ENCODE measurements at places on chromosomes 2 and 18.

GRCh38 chr2:146385031-146385430 is 1459.8 kb upstream of the ACVR2A start:
- DNase-seq, result no peak

- DNase-seq, result no peak
Observed at GRCh38 chr18:71951001-71951400, 593.1 kb downstream of the CBLN2 start.

- DNase-seq, result no peak
Observed at GRCh38 chr2:30339071-30339470, 107.7 kb downstream of the LBH start.

- no peak for DNase-seq
Observed at GRCh38 chr2:79041032-79041448, 15.5 kb downstream of the REG3G start.

GRCh38 chr2:160614391-160614790 is 120.8 kb upstream of the RBMS1 start:
- DNase-seq, result no peak

DNA sequence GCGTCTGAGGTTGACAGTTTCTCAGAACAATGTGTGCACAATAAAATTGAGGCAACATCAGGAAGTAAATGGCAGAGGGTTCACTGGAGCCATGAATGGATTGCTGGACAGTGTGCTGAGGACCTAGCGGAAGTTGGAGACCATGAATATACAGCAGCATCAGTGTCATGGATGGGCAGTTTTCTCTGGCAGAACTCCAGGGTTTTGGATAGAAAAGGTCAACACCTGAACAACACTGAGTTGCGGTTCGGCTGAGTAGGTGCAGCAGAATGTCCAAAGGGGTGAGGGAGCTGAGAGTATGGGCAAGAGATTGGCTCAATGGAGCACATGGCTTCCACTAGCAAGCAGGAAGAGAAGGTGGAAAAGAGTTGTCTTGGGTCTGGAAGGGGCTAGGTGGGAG is 73.7 kb downstream of the DNER start:
- no peak for DNase-seq

- no peak for DNase-seq
Observed at GRCh38 chr2:84904151-84904550, 1.3 kb upstream of the TMSB10 start.

DNA sequence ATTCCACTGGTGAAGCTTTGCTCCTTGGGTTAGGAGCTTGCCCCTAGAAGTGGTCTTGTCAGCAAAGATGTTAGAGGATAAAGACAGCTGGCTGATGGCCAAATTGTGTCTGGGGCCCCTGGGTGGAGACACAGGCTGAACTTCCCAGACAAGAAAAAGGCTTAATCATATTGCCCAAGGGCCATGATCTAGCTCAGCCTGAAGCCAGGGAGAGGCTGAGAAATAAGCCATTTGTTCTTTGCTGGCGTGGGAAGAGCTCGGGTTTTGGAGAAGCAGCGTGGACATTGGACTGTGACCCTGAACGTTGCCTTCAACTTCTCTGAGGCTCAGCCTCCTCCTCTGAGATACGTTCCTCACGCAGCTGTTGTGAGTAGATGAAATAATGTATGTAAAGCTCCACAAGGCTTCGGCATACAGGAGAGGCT is 153.0 kb downstream of the ZFP36L2 start:
- DNase-seq, result no peak

GRCh38 chr18:55997151-55997561 is 409.2 kb upstream of the TCF4 start:
- no peak for DNase-seq

GRCh38 chr2:196184921-196185320 is 13.5 kb upstream of the STK17B start:
- DNase-seq, result no peak

DNA sequence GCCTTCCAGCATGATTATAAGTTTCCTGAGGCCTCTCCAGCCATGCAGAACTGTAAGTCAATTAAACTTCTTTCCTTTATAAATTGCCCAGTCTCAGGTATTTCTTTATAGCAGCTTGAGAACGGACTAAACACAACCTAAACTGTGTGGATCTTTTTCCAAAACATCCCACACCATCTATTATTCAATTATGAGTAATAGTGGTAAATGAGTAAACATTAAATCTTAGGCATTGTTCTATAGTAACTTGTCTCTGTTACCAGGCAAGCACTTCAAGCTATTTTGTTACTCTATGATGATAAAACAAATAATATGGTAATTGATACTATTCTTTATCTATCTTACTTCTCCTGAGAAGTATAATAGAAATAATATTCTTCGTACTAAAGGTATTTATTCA is 536.9 kb upstream of the CHAC2 start:
- DNase-seq, result no peak

DNA sequence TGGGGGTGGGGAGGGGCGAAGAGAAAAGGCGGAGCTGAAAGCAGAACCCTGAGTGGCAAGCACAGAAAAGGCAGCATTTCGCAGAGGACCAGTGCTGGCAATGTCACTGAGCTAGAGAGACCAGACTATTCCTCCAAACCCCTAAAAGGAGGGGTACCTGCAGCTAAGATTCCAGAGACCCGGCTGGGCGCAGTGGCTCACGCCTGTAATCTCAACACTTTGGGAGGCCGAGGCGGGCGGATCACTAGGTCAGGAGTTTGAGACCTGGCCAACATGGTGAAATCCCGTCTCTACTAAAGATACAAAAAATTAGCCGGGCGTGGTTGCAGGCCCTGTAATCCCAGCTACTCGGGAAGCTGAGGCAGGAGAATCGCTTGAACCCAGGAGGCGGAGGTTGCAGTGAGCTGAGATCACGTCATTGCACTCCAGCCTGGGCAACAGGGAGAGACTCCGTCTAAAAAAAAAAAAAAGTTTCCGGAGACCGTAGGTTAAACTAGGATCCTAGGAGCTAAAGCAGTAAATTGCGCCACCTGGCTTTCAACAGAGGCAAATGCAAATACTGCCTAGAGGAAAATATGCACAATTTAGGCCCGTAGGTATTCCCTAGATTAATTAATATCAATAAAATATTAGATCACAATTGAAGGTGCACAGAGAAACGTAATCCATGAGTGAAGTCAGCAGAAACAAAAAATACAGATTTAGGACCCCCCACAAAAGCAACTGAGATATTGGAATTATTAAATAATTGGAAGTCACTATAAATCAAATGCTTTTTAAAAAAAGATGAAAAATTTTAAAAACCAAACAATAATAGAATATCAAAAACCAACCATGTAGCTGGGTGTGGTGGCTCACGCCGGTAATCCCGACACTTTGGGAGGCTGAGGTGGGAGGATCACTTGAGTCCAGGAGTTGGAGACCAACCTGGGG is 4.9 kb downstream of the UCN start:
- peak; percentile 44 for DNase-seq

DNA sequence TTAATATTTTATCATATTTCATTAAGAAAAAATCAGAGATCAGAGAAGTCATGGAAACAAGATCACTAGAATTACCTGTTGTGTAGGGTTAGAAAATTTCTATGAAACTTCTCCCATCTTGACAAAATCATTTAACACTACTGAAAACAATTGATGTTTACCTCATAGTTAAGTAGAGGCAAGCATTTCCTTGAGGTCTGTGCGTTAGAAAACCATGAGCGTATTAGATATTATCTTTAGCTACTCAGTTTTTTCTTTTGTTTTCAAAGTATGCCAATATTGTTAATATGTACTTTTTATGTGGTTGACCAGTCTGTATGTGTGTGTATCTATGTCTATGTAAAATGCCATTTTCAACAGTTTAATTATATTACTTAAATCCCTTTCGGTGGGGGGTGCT is 335.7 kb downstream of the PARD3B start:
- no peak for DNase-seq

GRCh38 chr2:96729748-96730147 is 10.1 kb downstream of the LMAN2L start:
- no peak for DNase-seq

DNA sequence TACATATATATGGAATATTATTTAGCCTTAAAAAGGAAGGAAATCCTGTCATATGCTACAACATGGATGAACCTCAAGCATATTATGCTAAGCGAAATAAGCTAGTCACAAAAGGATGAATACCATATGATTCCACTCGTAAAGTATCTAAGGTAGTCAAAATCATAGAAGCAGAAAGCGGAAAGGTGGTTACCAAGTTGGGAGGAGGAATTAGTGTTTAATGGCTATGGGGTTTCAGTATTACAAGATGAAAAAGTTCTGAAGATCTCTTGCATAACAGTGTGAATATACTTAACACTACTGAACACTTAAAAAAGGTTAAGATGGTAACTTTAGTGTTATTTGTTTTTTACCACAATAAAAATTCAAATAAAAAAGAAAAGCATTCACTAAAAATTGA is 99.0 kb downstream of the MGAT5 start:
- DNase-seq, result no peak

DNA sequence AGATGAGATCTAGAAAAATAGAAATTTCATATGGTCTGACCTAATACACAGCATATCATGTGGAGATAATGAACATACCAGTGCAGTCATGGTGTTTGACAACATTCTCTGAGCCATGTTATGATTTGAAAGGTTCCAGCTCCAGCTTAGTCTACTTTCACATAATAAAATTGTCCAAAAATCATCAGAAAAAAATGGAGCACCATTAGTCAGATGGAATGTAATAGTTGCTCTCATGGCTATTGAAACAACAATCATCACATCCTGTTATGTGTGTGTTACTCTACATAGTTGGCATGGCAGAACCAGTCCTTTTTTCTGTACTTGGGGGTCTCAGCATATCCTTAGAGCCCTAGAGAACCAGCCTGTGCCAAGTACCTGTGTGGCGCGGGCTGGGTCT is 678.9 kb upstream of the FANCL start:
- no peak for DNase-seq

DNA sequence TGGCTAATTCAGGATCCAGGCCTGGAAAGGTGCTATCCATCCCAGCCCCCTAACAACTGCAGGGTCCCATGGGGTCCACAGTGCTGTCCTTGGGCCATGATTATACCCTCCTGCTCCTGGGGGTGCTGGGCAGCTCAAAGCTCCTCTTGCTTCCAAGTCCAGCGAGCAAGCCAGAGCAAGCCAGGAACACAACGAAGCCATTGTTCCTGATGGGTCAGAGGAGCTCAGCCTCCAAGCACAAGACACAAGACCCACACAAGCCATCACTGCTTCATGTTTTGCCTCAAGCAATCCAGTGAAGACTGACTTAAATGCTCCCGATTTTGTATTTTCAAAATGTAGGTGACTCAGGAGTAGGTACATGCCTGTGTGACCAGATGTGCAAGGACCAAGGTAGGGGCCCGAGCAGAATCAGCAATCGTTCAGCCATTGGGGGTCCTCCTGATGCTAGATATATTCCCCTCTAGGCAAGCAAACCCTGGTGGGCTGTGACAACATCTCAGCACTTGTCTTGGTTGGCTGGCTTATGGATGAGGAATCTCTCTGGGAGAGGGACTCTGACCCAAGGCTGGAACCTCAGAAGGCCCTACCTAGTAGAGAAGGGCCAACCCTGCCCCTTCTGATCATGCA is 90.8 kb downstream of the EPAS1 start:
- no peak for DNase-seq

GRCh38 chr2:207871911-207872310 is 102.2 kb upstream of the FZD5 start:
- no peak for DNase-seq

DNA sequence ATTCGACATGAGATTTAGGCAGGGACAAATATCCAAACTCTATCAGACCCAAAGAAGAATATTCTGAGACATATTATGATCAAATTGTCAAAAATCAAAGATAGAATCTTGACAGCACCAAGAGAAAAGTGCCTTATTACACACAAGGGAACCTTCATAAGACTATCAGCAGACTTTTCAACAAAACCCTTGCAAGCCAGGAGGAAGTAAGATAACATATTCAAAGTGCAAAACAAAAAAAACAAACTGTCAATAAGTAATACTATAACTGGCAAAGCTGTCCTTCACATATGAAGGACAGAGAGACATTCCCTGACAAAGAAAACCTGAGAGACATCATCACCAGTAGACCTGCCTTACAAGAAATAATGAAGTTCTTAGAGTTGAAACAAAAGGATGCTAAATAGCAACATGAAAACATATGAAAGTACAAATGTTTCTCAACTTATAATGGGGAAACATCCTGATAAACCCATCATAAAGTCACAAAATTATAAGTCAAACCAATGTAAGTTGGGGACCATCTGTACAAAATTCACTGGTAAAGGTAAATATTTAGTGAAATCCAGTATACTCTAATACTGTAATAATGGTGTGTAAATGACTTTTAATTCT is 76.6 kb downstream of the FAM171B start:
- no peak for DNase-seq

DNA sequence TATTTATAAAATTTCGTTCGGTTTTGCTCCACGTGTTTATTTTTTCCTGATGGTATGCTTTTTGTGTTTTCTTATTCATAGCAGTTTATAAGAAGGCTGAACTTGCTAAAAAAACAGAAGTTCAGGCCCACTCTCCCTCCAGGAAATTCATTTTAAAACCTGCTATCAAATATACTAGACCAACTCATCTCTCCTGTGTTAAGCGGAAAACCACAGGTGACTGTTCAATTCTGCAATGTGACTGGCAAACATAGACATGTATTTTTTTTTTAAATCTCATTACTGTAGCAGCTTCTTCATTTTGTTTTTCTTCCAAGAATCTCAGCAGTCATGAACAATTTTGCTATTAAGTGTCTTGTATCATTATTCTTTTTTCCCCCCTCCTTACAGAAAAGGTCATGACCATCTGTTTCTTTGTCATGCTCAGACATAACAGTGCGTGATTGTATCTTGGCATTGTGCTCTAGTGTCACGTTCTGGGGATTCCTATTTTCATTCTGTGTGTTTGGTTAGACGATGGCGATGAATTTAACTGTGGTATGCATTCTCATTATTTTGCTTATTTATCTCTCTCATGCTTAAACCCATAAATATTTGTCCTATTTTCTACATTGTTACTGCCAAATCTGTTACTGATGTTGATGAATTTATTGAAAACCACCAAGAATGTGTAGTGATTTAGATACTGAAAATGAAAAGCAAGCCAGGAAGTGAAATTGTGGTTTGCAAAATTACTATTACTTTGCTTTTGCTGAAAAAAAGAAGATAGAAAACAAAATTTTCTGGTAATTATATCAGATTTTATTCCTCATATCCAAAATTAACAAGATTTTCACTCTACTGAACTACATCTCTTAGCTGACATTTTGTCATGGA is 74.6 kb upstream of the UNC80 start:
- no peak for DNase-seq

- DNase-seq, result no peak
Observed at GRCh38 chr2:174673876-174674275, 76.3 kb upstream of the WIPF1 start.

GRCh38 chr2:34578641-34579040 is 979.5 kb upstream of the FAM98A start:
- DNase-seq, result no peak

- DNase-seq, result no peak
Observed at GRCh38 chr2:26607698-26608097, 33.5 kb downstream of the CIB4 start.

GRCh38 chr2:100262046-100262445 is 60.3 kb downstream of the LONRF2 start:
- no peak for DNase-seq
